Aorta (tissue), 5 donors: ENCODE measurements at places on chromosomes 6 and 20.

DNA sequence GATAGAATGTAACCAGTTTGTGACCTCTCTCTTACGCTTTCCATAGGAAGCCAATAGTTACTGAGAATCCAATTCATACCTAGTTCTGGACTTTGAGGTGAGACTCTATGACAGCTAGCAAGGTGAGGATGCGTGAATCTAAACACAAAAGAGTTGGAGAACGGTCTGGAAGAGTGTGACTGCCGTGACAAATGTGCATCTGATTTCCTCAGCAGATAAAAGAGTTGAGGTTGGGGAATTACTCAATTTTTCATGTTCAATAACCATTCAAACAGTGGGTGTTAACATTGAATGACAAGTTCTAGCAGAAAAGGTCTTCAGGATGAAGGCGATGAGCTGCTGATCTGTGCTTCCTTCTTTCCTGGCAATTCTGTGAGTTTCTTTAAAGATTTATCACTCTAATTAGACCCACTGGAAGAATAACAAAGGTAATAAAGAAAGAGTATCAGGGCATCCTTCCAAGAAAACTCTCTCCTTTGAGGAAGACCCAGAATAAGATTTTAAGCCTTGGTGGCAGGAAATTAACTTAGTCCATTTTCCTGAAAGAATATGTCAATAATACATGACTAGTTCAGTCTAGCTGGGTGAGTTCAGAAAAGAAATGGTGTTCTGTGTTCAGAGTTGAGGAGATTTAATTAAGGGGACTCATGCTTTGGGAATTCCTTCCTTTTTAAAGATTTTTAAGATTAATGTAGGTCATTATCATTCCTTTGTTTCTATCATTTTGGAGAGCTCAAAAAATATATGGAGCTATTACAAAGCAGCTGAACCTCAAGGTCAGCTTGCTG, 24.5 kb downstream of the KIF3B start:
- DNase-seq, result no peak

DNA sequence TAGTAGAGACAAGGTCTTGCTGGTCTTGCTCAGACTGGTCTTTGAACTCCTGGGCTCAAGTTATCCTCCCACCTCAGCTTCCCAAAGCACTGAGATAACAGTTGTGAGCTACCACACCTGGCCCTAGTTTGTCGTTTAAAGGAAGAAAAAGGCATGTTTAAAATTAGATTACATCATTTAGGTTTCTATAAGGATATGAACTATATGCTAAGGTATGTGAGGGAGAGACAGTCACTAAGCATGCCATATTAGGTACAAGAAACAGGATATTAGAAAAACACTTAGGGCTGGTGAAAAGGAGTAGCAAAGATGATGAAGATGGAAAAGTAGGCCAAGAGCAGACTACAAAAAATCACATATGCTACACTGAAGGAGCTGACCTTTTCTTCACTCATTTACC, 106.4 kb downstream of the ASCC3 start:
- no peak for DNase-seq

DNA sequence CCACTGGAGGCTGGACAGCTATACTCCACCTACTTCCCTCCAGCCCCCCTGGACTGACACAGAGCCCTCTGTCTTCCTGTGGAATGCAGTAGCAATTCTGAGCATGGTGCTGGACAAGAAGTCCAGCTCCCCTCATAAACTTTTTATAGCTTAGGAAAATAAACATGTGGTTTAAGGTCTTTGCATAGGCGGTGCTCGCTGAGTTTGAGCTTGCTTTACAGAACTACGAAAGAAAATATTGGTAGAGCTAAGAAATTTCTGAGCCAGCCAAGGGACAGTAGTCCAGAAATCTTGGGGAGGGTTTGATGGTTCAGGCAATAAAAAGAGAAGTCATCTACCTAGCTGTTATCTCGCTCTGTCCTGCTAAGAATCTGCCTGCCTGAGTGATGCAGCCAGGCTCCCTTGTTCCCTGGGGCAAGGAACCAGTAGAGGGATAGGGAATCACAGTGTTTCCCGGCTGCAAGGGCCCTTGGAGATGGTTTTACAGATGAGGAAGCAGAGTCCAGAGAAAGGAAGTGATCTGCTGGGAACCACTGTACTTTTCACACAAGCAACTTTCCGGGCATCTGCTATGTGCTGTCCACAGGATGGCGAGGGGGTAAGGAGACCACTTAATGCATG, 343.4 kb downstream of the CDC5L start:
- no peak for DNase-seq

DNA sequence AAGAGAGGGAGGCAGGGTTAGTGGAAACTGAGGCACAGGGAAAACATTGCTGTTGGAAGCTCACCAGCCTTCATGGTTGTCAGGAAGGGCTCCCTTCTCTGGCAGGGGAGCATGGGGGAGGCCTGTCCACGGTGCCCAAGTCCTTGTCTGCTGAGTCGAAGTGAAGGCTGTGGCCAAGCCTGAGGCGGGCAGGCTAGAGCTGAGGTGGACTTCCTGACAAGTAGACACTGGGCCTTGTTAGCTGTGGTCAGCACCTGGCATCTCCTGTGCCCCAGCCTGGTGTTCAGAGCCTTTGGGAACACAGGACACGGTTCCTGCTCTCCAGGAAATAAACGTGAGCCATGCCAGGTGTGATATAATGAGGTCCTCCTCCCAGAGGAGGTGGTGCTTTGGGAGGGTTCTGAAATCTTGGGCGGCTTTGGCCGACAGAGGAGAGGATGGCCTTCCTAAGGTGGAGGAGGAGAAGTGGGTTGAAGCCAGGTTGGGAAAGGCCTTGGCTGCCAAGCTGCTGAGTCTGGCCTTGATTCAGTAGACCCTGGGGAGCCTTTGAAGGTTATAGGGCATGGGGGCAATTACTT, 138.4 kb upstream of the RNF24 start:
- DNase-seq, result no peak

- DNase-seq, result no peak
Measured at GRCh38 chr6:73860303-73860702, 164.3 kb downstream of the CD109 start.

DNA sequence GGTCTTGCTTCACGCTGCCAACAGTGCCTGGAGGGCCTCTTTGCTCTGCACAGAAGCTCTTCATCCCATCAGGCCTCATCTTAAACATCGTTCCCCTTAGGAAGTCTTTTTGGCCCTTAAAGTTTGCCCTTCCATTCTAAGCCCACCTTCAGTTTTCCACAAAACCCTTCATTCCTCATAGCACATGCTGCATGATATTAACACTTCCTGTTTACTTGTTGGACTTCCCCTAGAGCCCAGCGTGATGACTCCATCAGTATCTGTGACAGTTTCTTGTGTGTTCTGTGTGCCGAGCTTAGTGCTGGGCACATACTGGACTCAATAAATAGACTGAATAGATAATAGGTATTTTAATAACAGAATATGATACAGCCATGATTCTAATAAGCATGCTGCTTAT, 2.2 kb downstream of the NT5DC1 start:
- DNase-seq, result no peak

- peak; percentile 26 for DNase-seq
Measured at GRCh38 chr20:23122796-23123655, 36.9 kb upstream of the CD93 start.

GRCh38 chr6:21158873-21159272, 434.7 kb upstream of the SOX4 start:
- DNase-seq, result no peak

DNA sequence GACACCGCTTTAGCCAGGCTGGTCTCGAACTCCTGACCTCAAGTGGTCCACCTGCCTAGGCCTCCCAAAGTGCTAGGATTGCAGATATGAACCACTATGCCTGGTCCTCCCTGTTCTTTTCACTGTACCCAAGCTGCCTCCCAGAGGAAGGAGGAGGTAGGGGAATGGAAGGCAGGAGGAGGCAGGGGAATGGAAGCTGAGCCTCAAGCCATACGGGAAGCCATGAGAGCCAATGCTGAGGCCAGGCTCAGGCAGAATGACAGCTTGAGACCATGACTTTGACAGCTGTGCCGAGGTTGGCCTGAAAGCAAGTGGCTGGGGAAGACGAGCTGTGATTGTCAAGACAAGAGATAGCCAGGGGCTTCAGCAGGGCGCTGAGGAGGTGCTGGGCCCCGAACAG, 13.6 kb upstream of the ZNF335 start:
- no peak for DNase-seq

- DNase-seq, result no peak
Measured at GRCh38 chr6:158357570-158358216, 45.4 kb downstream of the TULP4 start.

GRCh38 chr6:1381481-1382330, 7.7 kb upstream of the FOXF2 start:
- DNase-seq, result peak; percentile 84

DNA sequence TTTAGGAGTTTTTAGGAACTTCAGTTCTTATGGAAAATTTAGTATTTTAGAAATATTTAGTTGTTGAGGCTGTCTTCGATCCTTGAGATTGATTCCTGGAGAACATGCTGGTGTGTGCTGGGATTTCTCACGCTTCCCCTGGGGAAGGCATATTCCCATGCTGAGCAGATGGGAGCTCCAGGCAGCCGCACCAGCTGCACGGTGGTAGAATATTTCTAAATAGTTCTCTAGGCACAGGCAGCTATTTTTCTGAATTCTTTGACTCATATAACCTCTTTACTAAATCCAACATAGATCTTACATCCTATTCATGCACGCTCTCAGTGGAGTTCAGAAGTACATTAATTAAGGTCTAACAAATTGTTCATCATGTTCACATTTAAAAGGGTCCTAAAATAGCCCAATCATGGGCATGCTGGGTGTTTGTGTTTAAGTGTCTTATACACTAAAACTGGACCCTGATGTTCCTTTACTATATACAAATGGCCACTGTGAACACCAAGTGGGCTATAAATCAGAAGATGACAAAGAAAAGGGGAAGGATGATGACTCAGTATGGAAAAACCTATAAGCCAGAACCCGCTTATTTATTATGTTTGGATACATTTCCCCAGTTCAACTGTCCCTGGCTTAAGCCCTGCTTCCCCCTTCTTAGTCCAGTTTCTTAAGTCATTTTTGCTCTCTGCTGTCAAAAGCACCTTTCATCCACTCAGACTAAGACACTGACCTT, 138.5 kb downstream of the UST start:
- no peak for DNase-seq

DNA sequence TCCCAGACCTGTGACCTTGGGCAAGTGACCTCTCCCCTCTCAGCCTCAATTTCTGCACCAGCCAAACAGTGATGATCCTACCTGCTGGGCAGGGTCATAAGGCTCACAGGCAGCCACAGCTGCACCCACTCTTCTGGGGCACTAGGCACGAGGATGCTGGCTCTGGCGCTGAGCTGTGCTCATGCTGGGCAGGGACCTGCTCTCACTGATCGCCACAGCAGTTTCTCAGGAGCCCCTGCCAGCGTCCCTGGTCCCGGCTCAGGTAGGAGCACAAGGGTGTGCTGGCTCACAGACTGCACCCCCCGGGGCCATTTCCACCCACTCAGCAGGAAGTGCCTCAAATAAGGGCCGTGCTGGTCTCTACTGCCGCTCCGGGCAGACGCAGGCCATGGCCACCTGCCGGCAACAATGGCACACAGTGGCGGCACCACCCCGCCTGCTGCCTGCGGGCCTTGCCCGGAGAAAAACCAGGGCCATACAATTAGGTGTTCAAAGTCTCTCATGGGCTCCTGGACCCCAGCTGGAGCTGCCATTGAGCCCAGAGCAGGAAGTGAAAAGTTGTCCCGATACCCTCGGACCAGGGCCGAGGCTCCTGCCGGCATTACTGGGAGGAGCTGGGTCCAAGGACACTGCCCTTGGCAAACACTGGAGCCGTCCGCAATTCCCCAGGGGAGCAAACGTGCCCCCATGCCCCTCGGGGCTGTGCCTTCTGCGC, 4.6 kb upstream of the CABLES2 start:
- no peak for DNase-seq

- no peak for DNase-seq
Measured at GRCh38 chr6:170201361-170201760, 89.5 kb downstream of the DLL1 start.

GRCh38 chr6:136483906-136484305, 66.3 kb downstream of the MAP7 start:
- DNase-seq, result no peak

- DNase-seq, result peak; percentile 58
Measured at GRCh38 chr6:163554663-163555062, 140.1 kb downstream of the QKI start.

DNA sequence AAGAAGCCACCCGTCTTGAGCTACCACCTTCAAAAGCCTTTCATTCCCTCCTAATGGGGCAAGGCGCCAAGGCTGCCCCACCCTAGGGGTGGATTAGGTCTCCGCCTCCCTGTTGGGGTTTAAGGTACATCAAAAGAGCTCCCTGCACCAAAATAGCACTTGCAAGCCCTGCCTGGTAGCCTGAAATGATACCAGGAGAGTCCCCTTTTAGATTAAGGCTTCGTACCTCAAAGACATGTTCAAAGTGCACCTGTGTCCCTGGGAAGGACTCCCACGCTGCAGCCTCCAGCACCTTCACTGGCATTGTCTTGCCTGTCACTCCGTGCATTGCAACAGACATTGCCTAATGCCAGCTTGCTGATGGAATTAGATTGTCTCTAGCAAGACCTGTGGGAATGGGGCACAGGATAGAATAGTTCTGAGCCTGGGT, 15.7 kb upstream of the CDKN1A start:
- no peak for DNase-seq

- DNase-seq, result peak; percentile 65
Measured at GRCh38 chr20:36950414-36951197, 902 bp downstream of the SAMHD1 start.

GRCh38 chr6:146546443-146547043, 2.9 kb downstream of the RAB32 start:
- DNase-seq, result no peak

DNA sequence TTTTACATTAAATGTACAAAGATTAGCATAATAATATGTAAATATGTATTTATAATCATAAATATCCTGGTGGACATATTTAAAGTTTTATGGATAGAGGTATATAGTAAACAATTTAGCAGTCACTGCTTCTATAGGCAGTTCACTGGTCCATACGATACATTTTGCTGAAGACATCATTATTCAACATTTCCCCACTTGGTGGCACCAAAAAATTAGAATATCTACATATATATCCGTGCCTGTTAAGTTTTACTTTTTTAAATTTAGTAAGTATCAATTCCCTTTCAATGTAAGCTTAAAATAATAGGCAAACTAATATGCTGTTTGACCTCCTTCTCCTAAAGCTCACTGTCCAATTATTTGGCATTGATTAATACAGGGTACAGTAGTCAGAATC, 64.2 kb downstream of the LMBRD1 start:
- DNase-seq, result no peak

- DNase-seq, result no peak
Measured at GRCh38 chr6:15065261-15065989, 180.4 kb upstream of the JARID2 start.

GRCh38 chr20:18790787-18791186, 22.8 kb upstream of the SCP2D1 start:
- no peak for DNase-seq

- DNase-seq, result no peak
Measured at GRCh38 chr20:55676097-55676496, 329.2 kb downstream of the CBLN4 start.

GRCh38 chr6:2507016-2507415, 243.7 kb downstream of the MYLK4 start:
- no peak for DNase-seq

DNA sequence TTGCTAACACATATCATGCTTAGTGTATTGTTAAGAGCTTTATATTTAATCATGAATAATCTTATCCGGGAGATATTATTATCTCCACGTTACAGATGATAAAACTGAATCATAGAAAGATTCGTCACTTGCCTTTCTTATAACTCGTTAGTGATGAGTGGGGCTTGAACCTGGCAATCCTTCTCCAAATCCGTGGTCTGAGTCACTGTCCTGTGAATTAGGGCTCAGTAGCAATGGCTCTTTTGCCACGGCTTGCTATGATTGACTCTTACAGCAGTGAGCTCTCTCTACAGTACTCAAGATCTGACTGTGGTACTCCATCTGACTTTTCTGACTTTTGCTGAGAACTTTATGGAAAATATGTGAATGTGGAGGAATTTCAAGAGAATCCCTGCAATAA, 246.9 kb downstream of the PACRG start:
- DNase-seq, result no peak
